Smooth muscle cell of the pulmonary artery (primary cell): ENCODE measurements at places on chromosomes 12 and 14. TPM values are rescaled to one million over a fixed set of nuclear protein-coding genes. Genes with fewer than 3 reads are reported as not detected.

LRP1 gene
- 1,272 and 1,561 TPM in 2 replicates for total RNA-seq

FOXG1 gene
- total RNA-seq = 0.76 and 1.6 TPM in 2 replicates

HHIPL1 gene
- 15.0 and 24.1 TPM in 2 replicates for total RNA-seq

VDR gene
- 13.0 and 13.6 TPM in 2 replicates for total RNA-seq

IL23A gene
- not detected in 2 replicates for total RNA-seq

IFI27 gene
- total RNA-seq = 9.1 and 10.9 TPM in 2 replicates

TGFB3 gene
- total RNA-seq = 12.0 and 21.3 TPM in 2 replicates

PLA2G1B gene
- not detected in 2 replicates for total RNA-seq

OLR1 gene
- total RNA-seq = 0.33 TPM in 1 of 2 replicates, not detected in the other

MIP gene
- 0.13 TPM in 1 of 2 replicates, not detected in the other for total RNA-seq

FBRSL1 gene
- total RNA-seq = 3.1 and 7.1 TPM in 2 replicates

CIDEB gene
- total RNA-seq = 1.6 and 2.3 TPM in 2 replicates

CHST11 gene
- total RNA-seq = 11.4 and 12.9 TPM in 2 replicates

POTEM gene
- not detected in 2 replicates for total RNA-seq

C1QL4 gene
- 0.07 TPM in 2 replicates for total RNA-seq

TDRD9 gene
- total RNA-seq = 1.3 and 8.5 TPM in 2 replicates

ITGA5 gene
- 589 and 1,116 TPM in 2 replicates for total RNA-seq

TMEM132D gene
- total RNA-seq = not detected in 2 replicates

LTBR gene
- 80.0 and 101 TPM in 2 replicates for total RNA-seq

SERPINA1 gene
- not detected in 2 replicates for total RNA-seq

ERP27 gene
- not detected in 2 replicates for total RNA-seq

GALNT16 gene
- total RNA-seq = 1.7 and 4.9 TPM in 2 replicates

PDZRN4 gene
- 0.07 TPM in 1 of 2 replicates, not detected in the other for total RNA-seq

TEAD4 gene
- 7.0 and 10.1 TPM in 2 replicates for total RNA-seq

LRRIQ1 gene
- 0.17 and 0.20 TPM in 2 replicates for total RNA-seq

NRXN3 gene
- 1.4 and 2.9 TPM in 2 replicates for total RNA-seq

ARHGAP9 gene
- 0.07 and 0.33 TPM in 2 replicates for total RNA-seq
